ENCODE measurements at places on chromosomes 4 and X. TPM values are rescaled to one million over a fixed set of nuclear protein-coding genes. Genes with fewer than 3 reads are reported as not detected.

DNA sequence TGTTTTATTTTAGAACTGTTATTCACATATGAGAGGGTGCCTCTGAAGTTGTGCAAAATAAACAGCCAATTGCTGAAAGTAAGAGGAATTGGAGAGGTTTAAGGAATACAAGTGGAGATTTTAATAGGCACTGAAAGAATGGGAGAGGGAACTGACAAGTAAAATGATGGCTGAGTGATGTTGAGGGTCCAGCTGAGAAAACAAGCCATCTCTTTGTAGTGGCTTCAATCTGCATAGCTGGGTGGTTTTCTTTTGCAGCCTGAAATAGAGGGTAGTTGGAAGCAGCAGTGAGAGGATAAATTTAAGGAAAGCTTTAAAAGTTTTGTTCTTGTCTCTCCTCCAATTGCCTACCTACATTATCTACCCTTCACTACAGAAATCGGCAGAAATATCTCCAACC lies 106.7 kb upstream of the DGKK start:
- H3K36me3 ChIP-seq, result no peaks in the 10 kb centered on the region
- no peak for DNase-seq
- no peaks in the 10 kb centered on the region for H3K27me3 ChIP-seq
- H3K4me3 ChIP-seq, result no peak overlapping the region
- no peak overlapping the region for H3K27ac ChIP-seq

- H3K4me1 ChIP-seq, result peaks cover 30% of the 10 kb centered on the region
- H3K27me3 ChIP-seq, result peaks cover 39% of the 10 kb centered on the region
- no peaks in the 10 kb centered on the region for H3K36me3 ChIP-seq
- no peak overlapping the region for H3K27ac ChIP-seq
Observed at GRCh38 chr4:13530823-13531624, 13.3 kb downstream of the NKX3-2 start.

DNA sequence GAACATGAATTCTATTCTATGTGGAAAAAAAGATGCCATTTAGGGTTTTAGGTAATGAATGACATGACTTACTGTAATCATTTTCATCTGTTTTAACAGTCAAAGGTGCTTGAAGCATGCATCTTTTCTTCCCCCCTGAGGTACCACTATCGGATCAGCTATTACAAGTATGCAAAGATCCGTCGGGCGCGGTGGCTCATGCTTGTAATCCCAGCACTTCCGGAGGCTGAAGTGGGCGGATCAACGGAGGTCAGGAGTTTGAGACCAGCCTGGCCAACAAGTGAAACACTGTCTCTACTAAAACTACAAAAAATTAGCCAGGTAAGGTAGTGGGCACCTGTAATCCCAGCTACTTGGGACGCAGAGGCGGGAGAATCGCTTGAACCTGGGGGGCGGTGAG lies 241.3 kb downstream of the ARAP2 start:
- H3K4me1 ChIP-seq, result no peaks in the 10 kb centered on the region
- no peak overlapping the region for H3K4me3 ChIP-seq
- H3K27me3 ChIP-seq, result no peaks in the 10 kb centered on the region
- no peaks in the 10 kb centered on the region for H3K36me3 ChIP-seq

GRCh38 chr4:14095831-14096230 lies 468.3 kb upstream of the BOD1L1 start:
- H3K27ac ChIP-seq, result no peak overlapping the region
- H3K36me3 ChIP-seq, result no peaks in the 10 kb centered on the region
- no peaks in the 10 kb centered on the region for H3K4me1 ChIP-seq
- no peak overlapping the region for H3K4me3 ChIP-seq
- no peaks in the 10 kb centered on the region for H3K27me3 ChIP-seq

DNA sequence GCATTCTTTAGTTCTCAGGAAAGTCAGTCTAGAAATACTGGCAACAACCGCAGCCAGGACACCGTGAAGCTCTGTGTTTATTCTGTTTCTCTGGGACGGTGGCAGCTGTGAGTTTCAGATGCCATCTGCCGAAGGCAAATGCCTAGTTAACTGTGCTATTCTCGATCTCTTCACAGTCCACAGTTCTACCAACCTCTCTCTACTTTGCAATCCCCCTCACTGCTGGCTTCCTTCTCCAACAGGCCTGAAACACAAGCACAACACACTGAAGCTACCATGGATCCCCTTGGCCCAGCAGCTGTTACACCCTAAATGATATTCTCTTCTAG lies 118.8 kb downstream of the ZNF827 start:
- no peak for DNase-seq
- no peaks in the 10 kb centered on the region for H3K4me1 ChIP-seq
- no peak overlapping the region for H3K4me3 ChIP-seq
- peaks cover 5% of the 10 kb centered on the region for H3K36me3 ChIP-seq

- no peaks in the 10 kb centered on the region for H3K4me1 ChIP-seq
Observed at GRCh38 chrX:11867610-11868345, 109.7 kb downstream of the MSL3 start.

DNA sequence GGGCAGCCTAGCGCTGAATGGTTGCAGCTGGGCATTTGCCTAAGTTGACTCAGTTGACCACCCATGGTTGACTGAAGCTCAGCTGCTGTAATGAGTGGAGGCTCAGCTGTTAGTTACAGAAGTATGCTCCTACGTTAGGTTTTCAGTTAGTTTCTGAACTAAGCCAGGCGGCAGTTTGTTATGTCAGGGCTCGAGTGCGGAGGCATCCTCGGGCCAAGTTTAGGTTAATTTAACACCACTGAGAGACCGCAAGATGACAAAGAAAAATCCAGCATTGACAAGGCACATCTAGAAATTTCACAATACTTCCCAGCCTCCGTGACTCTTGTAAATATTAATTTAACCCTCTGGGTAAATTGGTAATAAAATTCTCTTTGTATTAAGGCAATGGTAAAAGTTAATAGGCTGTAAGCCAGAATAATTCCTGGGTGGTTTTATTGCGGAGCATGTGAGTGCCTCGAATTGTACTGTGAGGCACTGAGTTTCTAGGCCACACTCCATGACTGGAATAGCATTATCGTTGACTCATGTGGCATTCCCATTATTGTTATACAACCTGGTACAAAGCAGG lies 33.1 kb upstream of the CDKN2AIP start:
- no peaks in the 10 kb centered on the region for H3K36me3 ChIP-seq
- no peak overlapping the region for H3K27ac ChIP-seq
- DNase-seq, result no peak
- no peaks in the 10 kb centered on the region for H3K4me1 ChIP-seq

- H3K4me1 ChIP-seq, result no peaks in the 10 kb centered on the region
- H3K27me3 ChIP-seq, result no peaks in the 10 kb centered on the region
- H3K36me3 ChIP-seq, result no peaks in the 10 kb centered on the region
- no peak overlapping the region for H3K27ac ChIP-seq
- no peak overlapping the region for H3K4me3 ChIP-seq
Observed at GRCh38 chr4:181958446-181958845, 284.8 kb upstream of the TENM3 start.

DNA sequence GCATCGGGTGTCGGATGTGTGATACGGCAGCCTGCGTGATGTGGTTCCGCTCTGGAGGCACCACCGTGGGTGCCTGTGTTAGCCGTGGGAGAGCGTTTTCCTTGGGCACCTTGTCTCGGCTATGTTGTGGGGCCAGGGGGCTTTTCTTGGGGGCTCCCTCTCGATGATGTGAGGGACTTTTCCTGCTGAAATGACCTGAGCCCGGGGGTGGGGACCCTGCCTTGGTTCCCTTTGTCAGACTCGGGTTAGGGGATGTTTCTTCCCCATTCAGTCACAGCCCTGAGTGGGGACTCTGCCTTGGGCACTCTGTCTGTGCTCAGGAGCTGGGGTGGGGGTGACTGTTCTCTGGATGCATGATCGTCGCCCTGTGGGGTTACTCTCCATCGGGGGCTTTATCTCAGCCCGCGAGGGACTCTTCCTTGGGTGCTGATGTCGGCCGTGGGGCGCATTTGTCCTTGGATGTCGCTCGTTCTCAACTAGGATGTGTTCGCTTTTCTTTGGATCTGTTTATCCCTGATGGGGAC lies 26.7 kb downstream of the CT45A3 start:
- H3K4me3 ChIP-seq, result no peak overlapping the region
- H3K27me3 ChIP-seq, result no peaks in the 10 kb centered on the region
- no peaks in the 10 kb centered on the region for H3K4me1 ChIP-seq
- DNase-seq, result no peak
- H3K27ac ChIP-seq, result no peak overlapping the region

DNA sequence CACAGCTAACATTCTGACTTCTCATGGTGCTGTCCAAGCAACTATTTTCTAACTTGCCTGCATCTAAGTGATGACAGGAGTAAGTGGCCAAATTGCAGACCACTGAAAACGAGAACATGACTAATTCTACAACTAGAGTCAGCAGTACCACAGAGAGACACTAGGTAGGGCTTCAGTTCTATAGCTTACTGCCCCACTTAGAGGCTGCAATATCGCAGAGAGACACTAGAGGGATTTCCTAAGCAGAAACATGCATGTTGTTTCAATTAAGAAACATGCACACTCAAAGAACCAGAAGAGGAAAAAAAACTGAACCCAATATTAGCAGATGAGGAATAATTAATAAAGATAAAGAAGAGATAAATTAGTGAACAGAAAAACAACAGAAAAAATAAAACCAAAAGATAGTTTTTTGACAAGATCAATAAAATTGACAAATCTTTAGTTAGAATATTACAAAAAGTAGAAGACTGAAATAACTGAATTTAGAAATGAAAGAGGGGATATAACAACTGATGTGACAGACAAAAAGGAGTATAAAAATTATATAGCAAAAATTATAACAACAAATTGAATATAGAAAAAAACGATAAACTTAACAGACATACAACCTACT lies 100.8 kb downstream of the SPIN4 start:
- no peaks in the 10 kb centered on the region for H3K4me1 ChIP-seq
- DNase-seq, result no peak
- H3K27ac ChIP-seq, result no peak overlapping the region
- no peaks in the 10 kb centered on the region for H3K36me3 ChIP-seq

- no peak for DNase-seq
- H3K4me3 ChIP-seq, result no peak overlapping the region
- no peaks in the 10 kb centered on the region for H3K36me3 ChIP-seq
- peaks cover 48% of the 10 kb centered on the region for H3K4me1 ChIP-seq
- no peaks in the 10 kb centered on the region for H3K27me3 ChIP-seq
Observed at GRCh38 chr4:118905566-118905965, 16.9 kb downstream of the SYNPO2 start.

DNA sequence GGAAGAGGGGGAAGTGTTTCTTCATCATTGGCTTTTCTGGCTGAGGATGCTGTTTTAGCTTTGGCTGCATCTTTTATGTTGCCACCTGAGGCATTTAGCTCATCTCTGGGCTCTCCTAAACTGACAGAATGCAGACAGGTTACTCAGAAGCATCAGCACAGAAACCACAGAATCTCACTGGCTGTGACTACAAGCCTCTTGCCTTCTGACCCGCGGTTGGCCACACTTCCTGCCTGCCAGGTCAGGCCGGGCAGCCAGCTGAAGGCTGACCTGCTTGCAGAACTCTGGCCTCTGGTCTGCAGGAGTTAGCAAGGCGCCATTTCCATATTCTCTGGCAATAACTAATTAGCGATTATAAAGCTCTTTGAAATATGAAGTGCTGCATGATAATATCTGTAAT lies 366.5 kb downstream of the MID1IP1 start:
- H3K4me1 ChIP-seq, result no peaks in the 10 kb centered on the region
- no peak overlapping the region for H3K27ac ChIP-seq
- no peak for DNase-seq
- no peaks in the 10 kb centered on the region for H3K36me3 ChIP-seq
- no peaks in the 10 kb centered on the region for H3K27me3 ChIP-seq

DNA sequence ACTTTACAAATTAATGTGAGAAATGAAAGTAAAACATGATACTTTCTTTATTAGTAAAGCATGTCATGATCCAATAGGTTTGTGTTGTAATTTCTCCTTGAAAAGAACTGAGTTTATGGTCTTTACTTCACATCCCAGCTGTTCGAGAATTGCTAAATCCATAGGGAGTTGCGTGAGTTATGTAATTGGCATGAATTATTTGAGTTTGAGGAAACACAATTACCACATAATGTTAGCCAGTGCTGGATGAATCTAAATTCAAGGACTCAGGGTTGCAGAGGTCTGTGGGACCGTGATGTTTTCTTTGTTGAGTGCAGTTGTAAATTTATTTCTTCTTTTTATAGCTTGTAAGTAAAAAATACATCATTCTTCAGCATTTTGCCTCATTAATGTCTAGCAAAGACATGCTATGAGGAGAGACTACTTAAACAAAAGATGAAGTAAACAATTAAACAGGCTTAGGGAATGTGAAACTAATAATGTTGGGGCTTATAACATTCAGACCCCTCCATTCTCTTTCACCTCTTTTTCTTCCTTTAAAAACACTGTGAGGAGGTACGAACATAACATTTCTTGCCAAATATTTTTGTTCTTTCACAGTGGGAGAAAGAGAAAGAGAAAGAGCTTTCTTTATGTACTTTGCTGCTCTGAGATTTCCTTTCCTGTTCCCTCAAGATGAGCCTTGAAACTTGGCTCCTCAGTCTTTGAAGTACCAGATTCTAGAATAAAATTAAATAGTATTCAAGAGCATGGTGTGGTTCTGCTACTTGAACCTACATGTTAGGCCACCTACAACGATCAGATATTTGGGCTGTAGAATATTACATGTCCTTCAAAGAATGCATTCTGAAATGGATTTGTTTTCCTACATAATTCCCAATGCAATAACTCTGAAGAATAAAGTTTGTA lies 159.6 kb upstream of the ANK2 start:
- H3K36me3 ChIP-seq, result no peaks in the 10 kb centered on the region
- no peaks in the 10 kb centered on the region for H3K4me1 ChIP-seq
- peak overlapping the region; percentile 17 for H3K4me3 ChIP-seq
- no peak for DNase-seq

GRCh38 chr4:55345054-55345453 lies 988 bp upstream of the SRD5A3 start:
- no peaks in the 10 kb centered on the region for H3K36me3 ChIP-seq
- H3K4me1 ChIP-seq, result no peaks in the 10 kb centered on the region
- H3K27ac ChIP-seq, result no peak overlapping the region
- no peak for DNase-seq
- no peak overlapping the region for H3K4me3 ChIP-seq
- no peaks in the 10 kb centered on the region for H3K27me3 ChIP-seq

Gene OPN1MW
- total RNA-seq, result not detected

Gene MID1
- 9.6 TPM for total RNA-seq

Gene REELD1
- total RNA-seq, result 0.71 TPM

Gene EFHC2
- 4.5 TPM for total RNA-seq

Gene EXOC1L
- total RNA-seq, result not detected

Gene TRIM61
- 1.1 TPM for total RNA-seq

Gene VCX3A
- not detected for total RNA-seq

Gene LONRF3
- 8.8 TPM for total RNA-seq

Gene ZNF711
- 3.7 TPM for total RNA-seq

Measured in right atrium auricular region (tissue), 2 donors.